RPMI7951 (cell line): ENCODE measurements at places on chromosomes 2 and 18.

- DNase-seq = no peak
These were observed 56.1 kb upstream of the GLI2 start for GRCh38 chr2:120679526-120679925.

GRCh38 chr18:30288662-30289414 lies 753.7 kb downstream of the DSC3 start:
- no peak for DNase-seq

GRCh38 chr2:129253461-129253812 lies 726.0 kb upstream of the RAB6C start:
- DNase-seq = no peak

GRCh38 chr2:232299084-232299483 lies 79.5 kb upstream of the ALPP start:
- no peak for DNase-seq

DNA sequence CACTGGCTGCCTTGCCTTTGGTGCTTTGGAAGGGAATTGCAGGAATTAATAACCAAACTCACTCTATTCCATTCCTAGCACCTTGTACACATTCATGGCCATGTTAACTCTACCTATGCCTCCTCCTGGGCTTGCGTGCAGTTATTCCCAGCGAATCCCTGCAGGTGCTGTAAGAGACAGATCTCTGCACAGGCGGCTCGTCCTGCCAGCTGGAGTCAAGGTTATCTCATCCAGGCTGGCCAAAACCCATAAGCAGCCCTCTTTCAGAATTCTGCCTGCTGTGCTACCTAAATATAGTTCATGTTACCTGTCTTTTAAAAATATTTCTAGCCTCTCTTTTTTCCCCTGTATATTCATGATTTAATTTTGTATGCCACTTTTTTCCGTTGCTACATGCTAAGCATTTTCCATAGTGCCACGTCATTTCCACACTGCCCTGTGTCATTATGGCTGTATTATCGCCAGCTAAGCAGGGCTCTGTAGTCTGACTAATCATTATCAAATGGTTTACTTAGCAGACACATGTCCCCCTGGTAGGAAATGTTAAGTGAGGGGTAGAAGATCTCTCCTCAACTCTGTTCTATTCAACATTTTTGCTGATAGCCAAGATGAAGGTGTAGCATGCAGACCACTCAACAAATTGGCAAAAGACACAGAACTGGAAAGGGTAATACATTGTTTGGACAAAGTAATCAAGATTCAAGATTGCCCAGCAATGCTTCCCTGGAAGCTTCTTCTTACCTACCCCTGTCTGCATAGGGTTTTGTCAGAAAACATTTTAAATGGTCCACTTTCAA lies 79.7 kb upstream of the TAF1B start:
- peak; percentile 44 for DNase-seq

DNA sequence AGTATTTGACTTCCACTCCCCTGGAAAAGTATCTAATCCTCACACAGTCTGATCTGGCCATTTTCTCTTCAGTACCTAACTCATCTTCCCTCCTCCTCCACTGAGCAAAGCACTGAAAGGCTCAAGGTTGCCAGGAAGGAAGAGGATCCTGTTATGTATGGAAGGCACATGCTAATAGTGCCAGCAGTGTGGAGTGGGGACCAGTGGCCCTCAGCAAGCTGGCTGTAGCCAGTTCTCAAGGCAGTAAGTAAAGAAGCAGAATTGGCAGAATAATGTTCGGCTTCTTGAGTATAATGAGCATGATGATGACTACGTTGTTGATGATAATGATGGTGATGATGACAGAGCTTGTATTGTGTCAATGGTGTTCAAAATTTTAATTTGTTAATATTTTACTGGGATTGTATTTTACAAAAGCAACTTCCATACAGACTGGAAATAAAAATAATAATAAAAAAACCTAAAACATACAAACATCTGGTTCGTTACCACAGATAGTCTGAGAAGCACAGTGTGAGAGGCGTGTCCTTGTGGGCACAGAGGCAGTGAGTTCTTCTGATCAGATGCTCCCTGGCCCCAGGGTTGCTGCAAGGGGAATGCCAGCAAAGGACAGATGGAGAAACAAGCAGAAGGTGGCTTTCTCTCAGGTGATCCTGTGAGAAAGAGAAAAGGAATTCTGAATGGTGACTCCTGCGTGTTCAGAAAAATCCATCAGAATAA lies 528.8 kb downstream of the CMPK2 start:
- DNase-seq = no peak
